ENCODE measurements at places on chromosomes 12 and 14.

GRCh38 chr12:80442426-80443222, 1.4 kb upstream of the PTPRQ start:
- peak; percentile 41 for DNase-seq

DNA sequence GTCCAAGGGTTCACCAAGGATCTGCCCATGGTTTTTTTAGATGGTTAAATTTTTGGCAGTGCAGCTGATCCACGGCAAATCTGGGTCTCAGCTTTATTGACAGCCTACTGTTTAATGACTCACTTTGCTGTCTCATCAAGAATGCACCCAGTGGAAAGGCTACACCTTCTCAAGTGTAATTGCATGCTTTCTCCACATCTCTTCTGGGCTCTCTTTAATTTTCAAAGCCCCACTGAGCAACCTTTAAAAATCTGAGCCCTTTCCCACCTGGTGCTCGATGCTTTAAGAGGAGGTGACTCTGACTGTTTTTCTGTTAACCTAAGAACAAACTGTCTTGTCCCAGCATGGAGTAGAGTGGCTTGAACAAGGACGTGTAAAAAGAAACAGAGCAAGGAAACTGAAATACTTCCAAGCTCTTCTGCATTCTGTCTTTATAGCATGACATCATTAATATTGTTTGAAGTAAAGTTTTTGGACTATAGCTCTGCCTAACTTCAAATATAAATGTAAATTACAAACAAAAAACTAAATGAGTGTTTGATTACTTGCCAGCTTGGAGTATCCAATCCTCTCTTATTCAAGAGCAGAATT, 214.2 kb upstream of the KRR1 start:
- DNase-seq: no peak

- DNase-seq: no peak
Measured at GRCh38 chr12:9851050-9851449, 18.1 kb downstream of the CLEC2B start.

GRCh38 chr14:97477353-97477752, 680.2 kb downstream of the VRK1 start:
- no peak for DNase-seq

DNA sequence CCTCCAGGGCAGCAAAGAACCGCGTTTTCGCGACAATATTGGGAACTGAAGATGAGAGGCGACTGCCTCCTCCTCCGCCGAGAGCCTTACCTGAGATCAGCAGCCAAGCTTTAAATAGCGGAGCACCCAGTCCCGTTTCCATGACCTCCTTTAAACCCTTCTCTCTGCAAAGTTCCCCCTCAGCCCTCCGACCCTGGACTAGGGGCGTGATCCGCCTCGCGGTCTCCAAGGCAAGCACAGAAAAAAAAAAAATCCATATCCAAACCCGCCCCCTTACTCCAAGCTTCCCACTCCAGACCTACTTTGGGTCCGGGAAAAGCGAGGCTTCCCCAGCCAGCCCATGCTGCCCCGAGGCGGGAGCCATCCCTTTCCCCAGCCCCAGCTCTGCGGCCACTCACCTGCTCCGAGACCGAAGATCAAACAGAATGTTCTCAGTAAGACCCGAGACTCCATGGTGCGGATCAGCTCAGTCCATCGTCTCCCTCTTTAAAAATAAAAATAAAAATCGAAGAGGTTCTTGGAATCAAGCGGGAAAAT, 630 bp downstream of the NELL2 start:
- no peak for DNase-seq

GRCh38 chr14:74062809-74063150, 21.5 kb downstream of the ALDH6A1 start:
- no peak for DNase-seq

DNA sequence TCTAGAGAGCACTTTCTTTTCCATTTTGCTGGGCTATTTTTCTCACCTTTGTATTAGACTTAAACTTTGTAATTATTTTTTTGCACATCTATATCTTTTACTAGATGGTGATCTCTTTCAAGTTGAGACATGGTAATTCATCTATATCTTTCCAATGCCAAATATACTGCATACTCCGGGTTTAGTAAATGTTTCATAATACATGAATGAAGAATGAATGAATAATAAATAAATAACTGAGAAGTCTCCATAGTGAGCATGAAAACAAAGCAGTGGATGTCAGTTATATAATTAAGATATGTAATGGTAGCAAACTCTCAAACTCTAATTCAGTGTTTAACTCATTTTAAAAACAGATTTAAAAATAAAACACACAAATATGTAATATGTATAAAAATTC, 342.5 kb upstream of the KITLG start:
- DNase-seq: no peak

DNA sequence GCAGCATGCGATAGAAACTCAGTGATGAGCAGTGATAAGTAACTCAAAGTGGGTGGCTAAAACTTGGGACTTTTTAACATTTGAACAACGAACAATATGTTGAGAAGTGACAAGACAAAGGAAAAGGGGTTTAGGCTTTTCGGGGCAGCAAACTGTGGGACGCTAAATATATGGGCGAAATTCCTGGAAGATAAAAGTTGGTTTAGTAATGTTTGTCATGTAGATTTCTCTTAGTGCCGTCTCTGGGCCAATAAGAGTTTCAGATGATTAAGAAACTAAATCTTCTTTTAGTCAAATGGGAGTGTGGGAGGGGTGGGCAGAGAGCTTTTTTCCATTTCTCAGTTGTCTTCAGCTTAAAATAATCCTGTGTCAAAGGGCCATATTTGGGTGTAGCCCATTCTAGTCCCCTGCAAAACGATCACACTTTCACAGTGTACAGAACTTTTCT, 41.7 kb upstream of the FUT8 start:
- no peak for DNase-seq

DNA sequence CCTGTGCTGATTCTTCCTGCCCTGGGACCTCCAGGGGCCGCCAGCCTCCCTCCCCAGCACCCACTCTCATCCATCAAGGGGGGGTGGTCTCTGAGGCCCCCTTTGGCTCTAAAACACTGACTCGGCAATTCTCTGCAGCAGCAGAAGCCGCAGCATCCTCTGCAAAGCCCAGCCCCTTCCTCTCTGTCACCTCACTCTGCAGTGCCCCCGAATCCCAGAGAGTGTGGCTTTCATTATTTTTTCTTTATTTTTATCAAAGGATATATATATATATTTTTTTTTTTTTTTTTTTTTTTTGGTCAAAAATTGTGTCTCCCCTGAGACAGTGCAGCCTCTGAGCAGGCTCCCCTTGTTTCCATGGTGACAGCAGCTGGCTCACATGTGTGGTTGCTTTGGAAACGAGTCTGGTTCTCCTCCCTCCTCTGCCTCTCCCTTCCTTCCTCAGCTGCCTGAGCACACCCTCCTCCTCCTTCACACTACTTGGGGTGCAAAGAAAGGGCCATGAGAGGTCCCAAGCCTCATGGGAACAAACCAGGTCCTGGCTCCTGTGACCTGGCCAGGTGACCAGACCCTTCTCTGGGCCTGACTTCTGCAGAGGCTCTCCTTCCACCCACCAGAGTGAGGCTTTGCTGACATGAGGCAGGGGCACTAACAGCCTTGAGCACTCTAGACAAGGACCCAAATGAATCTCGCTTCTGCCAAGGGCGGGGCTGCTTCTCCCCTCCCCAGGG, 100.5 kb downstream of the LRRC74A start:
- DNase-seq: no peak

DNA sequence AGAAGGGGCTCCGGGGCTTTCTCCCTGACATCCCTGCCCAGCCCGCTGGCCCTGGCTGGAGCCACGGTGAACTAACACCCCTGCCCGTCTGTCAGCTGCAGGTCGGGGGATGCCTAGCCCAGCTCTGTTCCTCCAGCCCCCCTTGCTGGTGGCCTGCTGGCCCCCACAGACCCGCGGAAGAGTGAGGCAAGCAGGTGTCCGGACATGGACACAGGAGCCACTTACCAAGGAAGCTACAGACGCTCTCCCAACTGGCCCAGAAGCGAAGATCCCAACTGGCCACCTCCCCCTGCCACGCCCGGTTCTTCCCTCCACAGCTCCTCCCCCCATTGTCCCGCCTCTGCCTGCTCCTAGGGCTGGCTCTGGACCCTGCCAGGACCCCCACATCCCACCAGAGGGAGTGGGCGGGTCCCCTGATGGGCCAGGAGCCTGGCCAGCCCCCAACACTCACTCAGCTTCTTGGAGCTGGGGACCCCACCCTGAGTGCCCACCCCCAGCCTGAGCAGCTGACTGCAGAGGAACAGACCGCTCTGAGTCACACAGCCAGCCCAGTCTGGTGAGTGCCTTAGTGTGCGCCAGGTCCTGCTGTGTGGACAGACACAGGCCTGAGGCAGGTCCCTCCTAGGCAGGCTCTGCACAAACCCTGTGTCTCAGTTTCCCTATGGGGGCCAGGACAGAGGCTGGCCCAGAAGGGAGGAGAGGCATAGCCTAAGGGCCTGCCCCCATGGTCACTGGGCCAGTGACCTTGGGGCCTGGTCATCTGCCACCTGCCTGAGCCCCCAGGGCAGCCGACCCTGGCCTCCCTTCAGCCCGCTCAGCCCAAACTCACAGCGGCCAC, 7.7 kb downstream of the AHNAK2 start:
- no peak for DNase-seq

DNA sequence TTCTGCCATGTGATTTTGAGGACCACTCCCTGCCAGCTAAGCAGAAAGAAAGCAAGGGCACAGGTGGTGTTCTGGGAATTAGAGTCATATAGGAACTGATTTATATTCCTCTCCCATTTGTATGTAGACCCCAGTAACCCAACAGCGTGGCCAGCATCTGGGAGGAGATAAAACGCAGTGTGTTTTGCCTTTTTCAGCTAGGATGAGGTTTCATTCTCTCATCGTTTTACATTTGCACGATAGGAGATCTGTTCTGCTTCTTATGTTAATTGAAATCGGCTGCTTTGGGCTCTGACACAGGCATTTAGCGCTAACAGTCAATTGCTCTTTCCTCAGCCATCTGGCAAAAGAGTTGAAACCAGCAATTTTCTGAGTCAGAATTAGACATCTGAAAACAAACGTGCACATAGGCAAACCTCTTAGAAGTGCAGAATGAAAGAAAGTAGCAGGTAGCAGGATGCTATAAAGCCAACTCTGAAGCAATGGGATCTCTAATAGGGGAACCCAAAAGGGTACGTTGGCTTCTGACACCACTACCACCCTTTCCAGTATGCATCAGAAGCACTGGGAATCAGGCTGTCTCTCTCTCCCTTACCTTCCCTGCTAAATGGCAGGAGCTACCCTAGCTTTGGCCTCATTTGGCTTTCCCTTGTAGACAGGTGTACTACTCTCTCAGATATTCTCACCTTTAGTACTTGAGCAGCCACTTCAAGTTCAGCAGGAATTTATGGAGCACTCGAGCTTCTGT, 219.1 kb downstream of the PHLDA1 start:
- DNase-seq: no peak

DNA sequence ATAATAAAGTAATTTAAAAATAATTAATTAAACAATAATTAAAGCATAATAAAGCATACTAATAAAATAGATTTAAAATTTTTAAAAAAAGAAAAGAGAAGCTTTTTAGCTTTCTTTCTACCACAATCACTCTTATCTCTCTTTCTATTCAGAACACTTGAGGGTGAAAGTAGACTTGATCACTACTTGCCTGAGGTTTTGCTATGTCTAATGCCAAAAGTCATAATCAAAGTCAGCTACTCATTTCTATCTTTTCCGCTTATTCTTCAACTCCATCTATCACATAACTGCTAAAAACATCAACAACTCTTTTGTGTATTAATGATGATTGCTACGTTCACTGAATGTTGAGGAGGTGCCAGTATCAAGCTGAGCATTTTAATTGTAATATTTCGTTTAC, 202.0 kb upstream of the KRR1 start:
- DNase-seq: no peak

DNA sequence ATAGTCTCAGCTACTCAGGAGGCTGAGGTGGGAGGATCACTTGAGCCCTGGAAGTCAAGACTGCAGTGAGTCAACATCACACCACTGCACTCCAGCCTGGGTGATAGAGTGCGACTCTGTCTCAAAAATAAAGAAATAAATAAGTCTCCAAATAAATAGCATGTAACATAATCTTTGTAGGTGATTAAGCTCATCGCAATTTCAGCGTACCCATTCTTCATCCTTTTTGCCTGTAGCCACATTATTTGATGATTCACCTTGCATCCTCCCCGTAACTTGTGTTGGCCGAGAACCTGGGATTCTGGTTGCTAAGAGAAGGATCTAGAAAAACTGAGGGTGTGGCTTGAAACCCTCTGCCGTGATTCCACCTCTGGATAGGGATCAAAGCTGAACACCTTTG, 115.1 kb downstream of the GALC start:
- no peak for DNase-seq

DNA sequence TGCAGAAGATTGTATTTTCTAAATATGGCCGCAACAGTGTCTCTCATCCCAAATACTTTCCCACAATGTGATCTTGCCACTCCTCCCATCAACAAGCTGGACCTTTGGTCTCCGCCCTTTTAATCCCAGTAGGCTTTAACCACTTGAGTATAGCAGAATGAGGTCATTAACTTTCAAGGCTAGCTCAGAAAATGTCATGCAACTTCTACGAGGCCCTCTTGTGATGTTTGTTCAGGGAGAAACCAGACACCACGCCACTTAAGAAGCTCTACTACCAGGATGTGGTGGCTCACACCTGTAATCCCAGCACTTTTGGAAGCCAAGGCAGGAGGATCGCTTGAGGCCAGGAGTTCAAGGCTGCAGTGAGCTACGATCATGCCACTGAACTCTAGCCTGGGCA, 20.1 kb upstream of the OR6J1 start:
- DNase-seq: no peak

DNA sequence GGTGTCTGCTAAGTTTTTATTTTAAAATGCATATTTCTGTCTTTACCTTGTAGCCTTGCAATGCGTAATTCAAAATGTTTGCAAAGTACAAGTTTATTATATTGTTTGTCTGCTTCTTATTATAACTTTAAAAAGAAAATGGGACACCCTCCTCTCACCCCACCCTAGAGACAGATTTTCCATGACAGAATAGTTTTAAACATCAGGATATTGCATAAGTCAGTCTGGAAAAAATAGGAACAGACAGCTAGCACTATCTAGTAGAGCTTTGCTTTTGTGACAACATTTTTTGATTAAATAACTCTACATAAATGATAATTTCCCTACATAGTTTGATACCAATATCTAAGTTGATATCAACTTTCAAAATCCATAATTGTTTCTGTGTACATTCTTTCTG, 71.3 kb downstream of the PDE3A start:
- DNase-seq: no peak

- DNase-seq: no peak
Measured at GRCh38 chr12:52670961-52671360, 9.2 kb downstream of the KRT1 start.

GRCh38 chr12:62873826-62874448, 61.0 kb downstream of the PPM1H start:
- DNase-seq: no peak
